ENCODE measurements at places on chromosomes 1 and 21.

DNA sequence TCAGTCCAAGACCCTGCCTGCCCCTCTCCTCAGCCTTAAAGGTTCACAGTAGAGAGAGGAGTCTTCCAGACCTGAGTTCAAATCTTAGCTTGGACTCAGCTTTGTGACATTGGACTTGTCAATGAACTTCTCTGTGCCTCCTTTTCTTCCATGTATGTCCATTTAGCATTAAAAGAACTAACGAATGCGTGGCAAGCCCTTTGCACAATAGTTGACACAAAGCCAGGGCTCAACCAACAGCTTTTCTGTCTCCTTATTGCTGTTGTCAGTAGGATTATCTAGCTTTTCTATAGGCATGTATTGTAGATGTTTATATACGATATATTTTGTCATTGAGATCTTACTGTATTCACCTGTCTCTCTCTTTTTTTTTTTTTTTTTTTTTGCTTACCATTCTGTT is 450.8 kb downstream of the PTPRU start:
- DNase-seq = no peak

- DNase-seq = no peak
These were observed 43.8 kb downstream of the BATF3 start for GRCh38 chr1:212655668-212656440.

DNA sequence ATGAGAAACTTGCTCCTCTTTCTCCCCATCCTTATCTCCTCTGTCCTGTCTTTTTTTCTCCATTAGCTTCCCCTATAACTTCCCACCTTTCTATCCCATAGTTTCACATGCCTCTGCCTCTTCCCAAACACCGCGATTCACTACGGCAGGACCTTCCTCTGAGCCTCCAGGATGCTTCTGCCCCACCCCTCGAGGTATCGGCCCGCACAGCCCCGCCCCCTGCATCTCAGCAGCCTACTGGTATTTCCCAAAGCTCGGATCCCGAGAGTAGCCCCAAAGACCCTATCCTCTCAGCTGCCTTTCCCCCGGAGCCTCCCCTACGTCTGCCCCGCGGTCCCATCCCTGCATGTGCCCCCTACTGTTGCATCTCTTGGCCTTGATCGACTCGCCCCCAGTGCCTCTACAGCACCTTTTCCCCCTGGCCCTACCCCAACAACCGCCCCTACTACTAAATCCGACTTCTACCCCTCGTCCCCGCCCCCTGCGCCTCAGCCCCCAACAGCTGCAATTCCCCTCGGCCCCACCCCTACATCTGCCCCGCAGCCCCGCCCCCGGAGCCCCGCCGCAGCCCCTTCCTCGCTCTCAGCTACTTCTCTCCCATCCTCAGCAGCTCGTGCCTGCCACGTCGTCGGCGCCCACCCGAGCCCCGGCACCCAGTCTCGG is 512 bp downstream of the PIAS3 start:
- no peak for DNase-seq

DNA sequence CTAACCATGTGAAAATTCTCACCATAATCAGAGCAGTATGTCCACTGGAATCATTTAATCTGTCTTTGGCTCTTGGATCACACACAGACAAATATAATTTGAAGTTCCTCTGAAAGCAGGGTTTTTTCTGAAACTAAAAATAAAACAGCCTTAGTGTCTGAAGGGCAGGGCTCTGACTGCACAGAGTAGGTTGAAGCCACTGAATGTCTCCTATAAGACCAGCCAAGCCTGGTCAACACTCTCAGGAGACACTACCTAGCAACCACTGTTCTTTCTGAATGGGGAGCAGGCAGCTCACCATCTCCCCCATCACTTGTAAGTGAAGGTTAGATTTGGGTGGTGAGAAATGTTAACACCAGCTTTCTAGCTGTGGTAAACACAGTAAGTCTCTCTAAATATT is 16.1 kb upstream of the TMEM183A start:
- DNase-seq = no peak

DNA sequence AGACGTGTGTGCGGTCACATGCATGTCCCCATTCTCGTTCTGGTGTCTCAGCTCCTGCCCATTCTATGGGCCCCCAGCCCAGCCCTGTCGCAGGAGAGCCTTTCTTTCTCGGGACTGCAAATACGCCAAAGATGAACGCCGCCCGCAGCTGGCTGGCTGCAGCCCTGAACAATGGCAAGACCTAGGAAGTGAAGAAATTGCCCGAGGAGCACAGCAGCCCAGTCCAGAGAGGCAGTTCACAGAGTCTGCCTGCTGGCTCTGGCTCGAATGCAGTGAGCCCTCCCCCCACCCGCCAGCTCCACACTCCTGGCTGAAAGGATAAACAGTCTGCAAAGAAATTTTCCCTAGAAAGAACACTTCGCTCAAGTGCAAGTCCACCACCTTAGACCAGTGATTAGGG is 23.3 kb downstream of the PAX7 start:
- no peak for DNase-seq

DNA sequence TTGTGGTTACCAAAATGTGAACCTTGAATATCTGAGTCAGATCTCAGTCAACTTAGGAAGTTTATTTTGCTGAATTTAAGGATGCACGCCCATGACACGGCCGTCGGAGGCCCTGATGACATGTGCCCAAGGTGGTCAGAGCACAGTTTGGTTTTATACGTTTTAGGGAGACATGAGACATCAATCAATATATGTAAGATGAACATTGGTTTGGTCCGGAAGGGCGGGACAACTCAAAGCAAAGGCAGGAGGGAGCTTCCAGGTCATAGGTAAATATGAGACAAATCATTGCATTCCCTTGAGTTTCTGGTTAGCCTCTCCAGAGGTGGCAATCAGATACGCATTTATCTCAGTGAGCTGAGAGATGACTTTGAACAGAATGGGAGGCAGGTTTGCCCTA is 1.0 kb upstream of the PRMT2 start:
- DNase-seq = no peak

- no peak for DNase-seq
These were observed 23.3 kb downstream of the LRRC41 start for GRCh38 chr1:46280092-46280491.

DNA sequence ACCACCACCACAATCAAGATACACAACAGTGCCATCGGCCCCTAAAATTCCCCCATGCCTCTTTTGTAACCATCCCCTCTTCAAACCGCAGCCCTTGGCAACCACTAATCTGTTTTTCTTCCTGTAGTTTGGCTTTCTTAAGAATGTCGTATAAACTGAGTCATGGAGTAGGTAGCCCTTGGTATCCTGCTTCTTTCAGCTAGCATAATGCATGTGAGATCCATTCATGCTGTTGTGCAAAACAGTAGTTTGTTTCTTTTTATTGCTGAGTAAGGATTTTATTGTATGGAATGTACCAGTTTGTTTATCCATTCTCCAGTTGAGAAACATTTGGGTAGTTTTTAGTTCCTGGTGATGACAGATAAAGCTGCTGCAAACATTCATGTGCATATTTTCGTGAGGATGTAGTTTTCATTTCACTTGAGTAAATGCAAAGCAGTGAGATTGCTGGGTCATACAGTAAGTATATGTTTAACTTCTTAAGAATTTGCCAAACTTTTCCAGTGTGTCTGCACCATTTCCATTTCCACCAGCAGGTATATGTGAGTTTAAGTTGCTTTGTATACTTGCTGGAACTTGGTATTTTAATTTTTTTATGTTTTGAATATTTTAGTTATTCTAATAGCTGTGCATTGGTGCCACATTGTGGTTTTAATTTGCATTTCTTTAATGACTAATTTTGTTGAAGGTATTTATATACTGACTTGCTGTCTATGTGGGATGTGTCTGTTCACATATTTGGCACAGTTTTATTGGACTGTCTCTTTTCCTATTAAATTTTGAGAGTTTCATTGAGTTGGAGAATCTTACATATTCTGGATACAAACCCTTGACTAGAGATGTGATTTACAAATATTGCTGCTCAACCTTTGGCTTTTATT is 148.4 kb upstream of the MAP1LC3C start:
- no peak for DNase-seq

DNA sequence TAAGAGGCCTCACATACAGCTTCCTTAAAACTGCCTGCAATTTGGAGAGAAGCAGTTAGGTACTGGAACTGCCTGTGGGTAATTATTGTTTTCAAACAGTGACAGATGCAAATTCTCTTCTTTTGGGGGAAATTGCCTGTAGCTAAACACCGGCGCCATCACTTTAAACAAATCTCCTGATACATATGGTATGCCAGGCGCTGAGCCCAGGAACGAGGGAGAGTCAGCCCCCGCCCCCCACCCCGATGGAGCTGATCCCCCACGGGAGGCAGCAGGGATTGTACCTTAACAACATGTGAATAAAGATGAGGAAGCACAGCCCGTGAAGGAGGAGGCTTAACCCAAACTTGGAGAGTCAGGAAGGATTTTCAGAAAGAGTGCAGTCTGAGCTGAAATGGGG is 7.1 kb downstream of the TMEM51 start:
- DNase-seq = no peak

GRCh38 chr1:61043010-61043820 is 39.1 kb upstream of the NFIA start:
- peak; percentile 85 for DNase-seq

DNA sequence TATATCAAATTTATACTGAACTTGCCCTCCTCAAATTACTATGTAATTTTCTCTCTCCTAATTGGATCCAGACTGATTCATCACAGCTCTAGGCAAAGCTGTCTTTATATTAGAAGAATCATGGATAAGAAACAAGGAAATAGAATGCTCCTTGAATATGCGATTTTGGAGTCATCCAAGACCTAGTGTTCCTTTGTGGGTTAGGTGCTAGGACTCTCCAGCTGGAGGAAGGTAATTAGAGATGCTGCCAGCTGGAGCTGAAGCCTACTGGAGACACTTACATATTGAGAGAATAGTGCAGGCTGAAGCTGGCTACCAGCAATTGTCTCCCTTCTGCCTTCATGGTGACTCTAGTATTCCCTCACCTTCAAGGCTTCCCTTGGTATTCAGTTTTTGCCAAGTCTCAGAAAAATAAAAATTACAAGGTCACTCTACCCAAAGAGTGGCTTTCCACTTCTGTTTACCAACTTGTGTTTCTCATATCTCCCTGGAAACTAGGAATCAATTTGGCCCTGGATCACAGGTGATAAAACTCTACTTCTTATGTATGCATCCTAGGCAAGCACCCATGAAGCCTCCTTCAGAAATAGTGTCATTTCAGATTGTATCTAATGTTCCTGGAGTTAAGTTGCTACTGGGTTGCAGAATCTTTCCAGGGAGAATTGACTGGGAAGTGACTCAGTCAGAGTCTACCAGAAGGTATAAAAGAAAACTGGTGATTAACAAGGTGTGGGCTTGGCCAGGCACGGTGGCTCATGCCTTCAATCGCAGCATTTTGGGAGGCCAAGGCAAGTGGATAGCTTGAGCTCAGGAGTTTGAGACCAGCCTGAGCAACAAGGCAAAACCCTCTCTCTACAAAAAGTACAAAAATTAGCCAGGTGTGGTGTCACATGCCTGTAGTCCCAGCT is 24.4 kb upstream of the DOCK7 start:
- DNase-seq = no peak

GRCh38 chr21:33197496-33197895 is 32.2 kb upstream of the IFNAR2 start:
- no peak for DNase-seq

- DNase-seq = no peak
These were observed 45.2 kb downstream of the CHD5 start for GRCh38 chr1:6134741-6135510.

GRCh38 chr1:85134583-85135391 is 66.0 kb downstream of the SYDE2 start:
- DNase-seq = no peak

GRCh38 chr1:22362626-22363402 is 88.8 kb upstream of the ZBTB40 start:
- no peak for DNase-seq

- DNase-seq = no peak
These were observed 52.0 kb upstream of the COL11A1 start for GRCh38 chr1:103160281-103160680.

- DNase-seq = no peak
These were observed 174.7 kb downstream of the LBR start for GRCh38 chr1:225253173-225253572.

DNA sequence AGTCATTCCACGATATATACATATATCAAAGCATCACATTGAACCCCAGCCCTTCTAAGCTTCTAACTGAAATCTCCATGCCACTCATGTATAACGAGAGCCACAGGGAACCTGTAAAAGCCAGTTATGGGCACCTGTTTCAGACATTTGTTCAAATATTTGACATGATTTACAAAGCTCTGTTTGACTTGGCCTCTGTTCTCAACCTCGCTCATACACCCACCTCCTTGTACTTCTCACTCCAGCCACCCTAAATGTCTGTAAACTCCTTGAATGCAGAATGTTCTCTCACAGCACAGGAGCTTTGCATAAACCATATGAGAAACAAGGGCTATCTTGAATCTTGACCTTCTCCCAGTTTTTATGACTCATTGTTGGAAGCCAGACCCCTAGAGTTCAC is 36.9 kb upstream of the CD2 start:
- no peak for DNase-seq

GRCh38 chr1:156499842-156500542 is 583 bp downstream of the MEF2D start:
- DNase-seq = peak; percentile 72

- DNase-seq = no peak
These were observed 140.8 kb downstream of the CHRM3 start for GRCh38 chr1:239527051-239527693.

- peak; percentile 81 for DNase-seq
These were observed 7.3 kb upstream of the CA6 start for GRCh38 chr1:8938232-8938999.

GRCh38 chr1:95183952-95184351 is 50.1 kb upstream of the RWDD3 start:
- DNase-seq = no peak

DNA sequence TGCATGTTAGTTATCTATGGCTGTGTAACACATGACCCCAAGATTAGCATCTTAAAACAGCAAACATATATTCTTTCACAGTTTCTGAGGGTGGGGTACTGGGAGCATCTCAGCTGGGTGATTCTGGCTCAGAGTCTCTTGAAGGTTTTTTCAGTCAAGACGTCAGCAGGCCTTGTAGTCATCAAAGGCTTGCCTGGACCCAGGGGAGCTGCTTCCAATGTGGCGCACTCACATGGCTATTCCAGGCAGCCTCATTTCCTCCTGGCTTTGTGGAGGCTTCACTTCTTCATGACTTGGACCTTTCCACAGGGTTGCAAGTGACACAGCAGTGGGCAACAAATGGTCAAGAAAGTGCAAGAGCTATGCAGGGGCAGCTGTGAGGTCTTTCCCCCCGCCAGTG is 114.7 kb downstream of the ACTL8 start:
- DNase-seq = no peak

DNA sequence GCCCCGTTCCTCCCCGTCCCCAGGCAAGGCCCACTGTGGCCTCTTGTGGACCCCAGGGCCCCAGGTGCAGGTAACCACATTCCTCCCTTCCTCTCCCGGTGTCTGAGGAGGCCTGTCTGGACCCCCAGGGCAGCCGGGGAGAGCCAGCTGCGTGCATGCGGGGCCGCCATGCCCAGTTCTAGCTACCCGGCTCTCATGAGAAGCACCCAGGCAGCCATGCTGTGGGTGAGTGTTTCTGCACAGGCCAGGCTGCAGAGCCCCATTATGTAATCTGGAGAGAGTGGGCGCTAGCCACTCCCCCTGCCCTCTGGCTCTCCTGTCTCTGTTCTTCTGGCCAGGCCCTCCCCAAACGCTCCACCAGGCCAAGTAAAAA is 18.4 kb upstream of the PLEKHG5 start:
- no peak for DNase-seq

- no peak for DNase-seq
These were observed 75.4 kb downstream of the CEP170 start for GRCh38 chr1:243179720-243180119.
